ENCODE measurements at places on chromosomes 11 and 22. TPM values are rescaled to one million over a fixed set of nuclear protein-coding genes. Genes with fewer than 3 reads are reported as not detected.

GRCh38 chr22:47167056-47167455, 404.6 kb downstream of the TBC1D22A start:
- DNase-seq: peak; percentile 19

GRCh38 chr11:117315285-117316196, 515 bp downstream of the BACE1 start:
- DNase-seq: peak; percentile 58

DNA sequence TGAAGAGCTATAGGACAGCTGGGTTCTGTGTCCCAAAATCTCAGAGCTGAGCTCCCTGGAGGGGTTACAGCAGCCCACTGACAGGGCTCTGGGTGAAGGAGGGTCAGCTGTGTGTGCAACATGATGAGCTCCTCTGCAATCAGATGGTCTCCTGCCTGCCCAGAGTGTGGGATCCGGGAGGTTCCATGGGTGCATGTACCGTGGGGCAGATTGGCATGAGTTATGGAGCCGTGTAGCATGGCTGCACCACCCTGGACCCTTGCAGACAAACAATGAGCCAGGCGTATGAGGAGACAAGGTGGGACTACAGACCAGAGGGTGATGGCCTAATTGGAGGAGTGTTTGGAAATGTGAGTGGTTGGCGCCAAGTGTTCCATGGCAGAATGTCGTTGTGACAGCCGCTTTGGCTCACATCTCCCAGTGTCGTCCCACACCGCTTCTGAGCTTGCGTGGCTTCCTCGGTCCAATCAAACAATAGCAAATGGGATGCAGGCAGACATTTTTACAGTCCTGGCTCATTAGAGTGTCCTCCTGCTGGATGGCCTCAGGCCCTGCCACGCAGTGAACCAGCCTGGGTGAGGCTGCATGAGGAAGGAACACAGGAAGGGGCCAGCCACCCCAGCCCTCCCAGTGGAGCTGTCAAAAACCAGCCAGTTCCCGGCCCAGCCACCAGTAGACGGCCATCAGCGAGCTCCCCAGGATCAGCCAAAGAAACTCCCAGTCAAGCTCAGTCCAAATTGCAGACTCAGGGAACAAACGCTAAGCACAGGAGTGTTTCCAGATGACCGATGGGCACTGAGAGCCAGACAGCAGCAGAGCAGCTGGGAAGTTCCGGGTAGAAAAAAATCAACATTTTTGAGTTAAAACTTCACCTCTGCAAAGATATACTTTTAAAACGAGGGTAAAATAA, 1066.9 kb downstream of the BRD1 start:
- DNase-seq: peak; percentile 38

DNA sequence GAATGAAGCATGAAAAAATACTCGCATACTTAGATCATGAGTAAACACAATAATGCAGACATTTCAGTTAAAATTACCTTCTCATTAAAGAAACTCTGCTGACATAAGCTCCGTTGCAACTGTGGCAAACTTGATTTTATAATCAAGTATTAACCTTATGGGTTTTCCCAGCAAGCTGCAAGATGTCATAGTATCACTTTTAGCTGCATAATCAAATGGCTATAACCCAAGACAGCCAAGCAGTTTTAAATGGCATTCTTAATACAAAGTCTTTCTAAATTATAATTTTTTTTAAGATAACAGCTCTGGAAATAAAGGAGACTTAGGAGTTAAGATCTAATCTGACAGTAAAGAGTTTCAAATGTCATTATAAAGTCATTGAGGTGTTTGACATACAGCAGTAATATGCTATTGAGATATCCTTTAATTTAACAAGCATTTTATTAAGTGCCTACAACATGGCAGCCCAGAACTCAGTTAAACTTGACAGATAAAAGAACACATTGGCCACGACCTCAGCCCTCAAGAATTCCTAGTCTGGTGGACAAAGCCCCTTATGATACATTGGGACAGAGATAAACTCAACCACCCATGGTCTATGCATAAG, 163.1 kb upstream of the FAT3 start:
- no peak for DNase-seq

DNA sequence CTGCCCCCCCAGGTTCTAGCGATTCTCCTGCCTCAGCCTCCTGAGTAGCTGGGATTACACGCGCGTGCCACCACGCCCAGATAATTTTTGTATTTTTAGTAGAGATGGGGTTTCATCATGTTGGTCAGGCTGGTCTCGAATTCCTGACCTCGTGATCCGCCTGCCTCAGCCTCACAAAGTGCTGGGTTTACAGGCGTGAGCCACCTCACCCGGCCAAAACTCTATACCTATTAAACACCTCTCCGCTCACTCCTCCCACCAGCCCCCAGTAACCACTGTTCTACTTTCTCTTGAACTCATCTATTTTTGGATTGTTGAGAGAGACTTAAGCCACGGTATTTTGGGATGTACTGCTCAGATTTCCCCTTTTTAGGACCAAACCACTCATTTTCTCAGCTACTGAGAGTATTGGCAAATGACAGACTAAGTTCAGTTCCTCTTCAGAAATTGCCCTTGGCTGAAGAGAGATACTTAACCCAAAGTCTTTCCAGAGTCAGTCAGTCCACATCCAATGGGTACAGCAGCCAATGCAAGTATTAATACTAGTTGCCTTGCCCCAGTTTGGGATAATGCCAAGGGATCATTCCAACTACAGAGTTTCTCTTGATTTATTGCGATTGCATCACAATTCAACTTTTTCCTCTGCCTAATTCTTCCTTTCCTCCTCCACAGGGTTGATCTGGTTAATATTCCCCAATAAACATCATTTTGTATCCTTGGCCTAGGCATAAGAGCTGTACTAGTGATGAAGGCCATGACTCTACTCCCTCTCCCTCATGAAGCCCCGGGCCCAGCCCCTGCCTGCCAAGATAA, 36.8 kb upstream of the CSTF3 start:
- no peak for DNase-seq

GRCh38 chr11:75651218-75651617, 17.6 kb downstream of the MAP6 start:
- no peak for DNase-seq

DNA sequence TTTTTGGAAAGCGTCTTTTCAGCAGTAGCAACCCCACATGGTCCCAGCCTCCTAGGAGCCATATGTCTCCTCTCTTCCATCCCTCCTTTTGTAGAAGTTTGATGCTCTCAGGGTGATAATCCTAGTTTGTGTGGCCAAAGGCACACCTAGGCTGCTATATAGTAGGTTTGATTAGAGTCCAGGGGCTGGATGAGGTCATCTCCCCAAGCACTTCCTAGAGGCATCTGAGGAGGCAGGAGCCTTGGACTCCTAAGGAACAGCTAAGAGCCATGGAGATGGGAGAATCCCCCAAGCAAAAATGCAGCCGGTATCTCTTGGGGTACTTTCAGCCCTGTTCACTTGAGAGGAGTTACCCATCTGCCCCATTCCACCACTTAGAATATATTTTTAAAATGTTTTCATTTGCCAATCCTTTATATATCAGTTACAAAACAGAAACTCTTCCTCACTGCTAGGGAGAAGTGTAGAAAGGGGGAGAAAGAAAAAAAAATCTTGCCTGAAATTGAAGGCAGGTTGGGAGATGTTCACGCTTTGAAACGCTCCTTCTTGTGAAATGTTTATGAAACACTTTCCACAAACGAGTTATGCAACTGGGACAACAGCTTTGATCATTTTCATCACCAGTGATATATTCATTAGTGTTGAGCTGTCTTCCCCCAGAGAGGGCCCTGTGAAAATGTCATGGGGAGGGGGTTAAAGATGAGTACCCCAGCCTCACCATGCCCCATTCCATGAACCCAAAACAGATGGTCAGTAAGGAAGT, 31.9 kb upstream of the TLCD5 start:
- DNase-seq: no peak

DNA sequence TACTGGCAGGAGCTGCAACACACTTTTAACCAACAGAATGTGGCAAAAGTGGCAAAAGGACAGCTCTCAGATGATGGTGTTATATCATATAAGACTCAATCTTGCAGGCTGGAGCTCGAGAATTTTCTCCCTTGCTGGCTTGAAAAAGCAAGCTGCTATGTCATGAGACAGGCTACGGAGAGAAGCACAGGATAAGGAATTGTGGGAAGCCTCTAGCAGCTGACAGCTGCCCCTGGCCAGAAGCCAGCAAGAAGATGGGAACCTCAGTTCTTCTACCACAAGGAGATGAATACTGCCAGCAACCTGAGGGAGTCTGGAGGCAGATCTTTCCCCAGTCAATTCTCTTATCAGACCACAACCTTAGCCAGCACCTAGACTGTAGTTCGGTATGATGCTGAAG, 24.6 kb downstream of the FXYD6 start:
- no peak for DNase-seq

DNA sequence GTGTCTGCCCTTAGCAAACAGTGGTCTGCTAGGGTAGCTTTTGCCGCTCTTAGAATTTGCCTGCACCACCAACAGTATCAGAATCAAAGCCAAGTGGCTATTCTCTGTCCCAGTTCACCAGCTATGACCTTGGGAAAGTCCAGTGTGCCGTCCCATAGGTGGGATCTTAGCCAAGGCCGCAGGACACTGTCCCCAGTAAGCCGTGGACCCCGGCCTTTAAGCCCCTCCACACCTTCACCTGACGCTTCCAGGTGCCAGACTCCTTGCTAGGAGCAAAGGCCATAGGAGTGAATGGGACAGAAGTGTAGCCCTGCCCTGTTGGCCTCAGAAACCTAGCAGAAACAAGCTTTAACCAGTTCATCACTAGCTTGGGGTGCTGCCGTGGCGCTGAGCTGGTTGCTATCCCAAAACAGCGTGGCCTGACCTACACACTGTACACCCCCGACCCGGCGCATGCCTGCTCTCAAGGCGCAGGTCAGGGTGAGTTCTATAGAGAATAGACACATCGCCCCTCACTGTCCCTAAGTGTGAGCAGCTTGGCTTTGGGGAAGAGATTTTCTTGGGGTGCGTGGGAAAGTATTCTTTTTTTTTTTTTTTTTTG, 4.5 kb downstream of the FADD start:
- peak; percentile 49 for DNase-seq

DNA sequence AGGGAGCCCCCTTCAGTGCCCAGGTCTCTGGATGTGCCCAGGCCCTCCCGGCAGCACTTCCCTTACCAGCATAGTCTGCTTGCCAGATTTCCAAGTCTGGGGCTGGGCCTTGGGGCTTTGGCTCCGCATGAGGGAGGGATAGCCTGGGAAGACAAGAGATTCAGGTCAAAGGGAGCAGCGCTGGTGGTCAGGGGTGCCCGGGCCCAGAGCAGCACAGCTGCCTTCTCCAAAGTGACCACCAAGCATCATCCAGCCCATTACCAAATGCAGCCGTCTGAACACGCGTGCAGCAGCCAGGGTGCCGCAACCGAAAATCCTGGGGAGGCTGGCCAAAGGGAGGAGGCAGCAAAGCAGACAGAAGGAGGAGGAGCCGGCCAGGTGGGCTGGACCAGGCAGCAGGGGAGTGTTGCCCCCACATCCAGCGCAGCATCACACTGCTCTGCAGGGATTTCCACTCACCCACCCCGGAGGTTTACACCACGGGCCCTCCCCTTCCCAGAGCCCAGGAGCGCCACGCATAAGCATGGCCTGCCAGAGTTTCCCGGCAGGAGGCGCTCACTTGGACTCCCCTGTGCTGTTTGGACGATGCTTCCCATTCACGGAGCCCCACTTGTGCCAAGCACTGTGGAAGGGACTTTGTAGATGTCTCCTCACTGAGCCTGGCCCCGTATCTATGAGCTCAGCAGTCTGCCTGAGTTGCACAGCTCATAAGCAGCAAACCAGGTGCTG, 22.5 kb downstream of the TRIM29 start:
- no peak for DNase-seq

DNA sequence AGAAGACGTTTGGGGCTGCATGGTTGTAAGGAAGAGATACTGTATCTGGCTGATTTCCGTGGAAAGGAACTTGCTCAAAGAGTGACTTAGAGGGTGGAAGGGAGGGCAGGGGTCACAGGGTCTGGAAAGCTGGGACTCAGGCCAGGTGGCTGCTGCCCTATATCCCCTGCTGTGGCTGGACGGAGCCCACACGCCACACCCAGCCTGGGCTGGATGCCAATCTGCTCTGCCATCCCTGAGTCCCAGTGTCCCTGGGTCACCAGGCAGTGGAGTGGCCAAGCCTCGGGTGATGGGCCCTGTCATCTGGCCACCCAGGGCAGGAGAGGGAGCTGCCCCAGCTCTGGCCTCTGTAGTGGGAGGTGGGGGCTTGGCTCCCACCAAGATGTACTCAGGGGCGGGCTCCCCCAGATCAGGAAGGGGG, 26.5 kb upstream of the KRTAP5-7 start:
- DNase-seq: peak; percentile 55

DNA sequence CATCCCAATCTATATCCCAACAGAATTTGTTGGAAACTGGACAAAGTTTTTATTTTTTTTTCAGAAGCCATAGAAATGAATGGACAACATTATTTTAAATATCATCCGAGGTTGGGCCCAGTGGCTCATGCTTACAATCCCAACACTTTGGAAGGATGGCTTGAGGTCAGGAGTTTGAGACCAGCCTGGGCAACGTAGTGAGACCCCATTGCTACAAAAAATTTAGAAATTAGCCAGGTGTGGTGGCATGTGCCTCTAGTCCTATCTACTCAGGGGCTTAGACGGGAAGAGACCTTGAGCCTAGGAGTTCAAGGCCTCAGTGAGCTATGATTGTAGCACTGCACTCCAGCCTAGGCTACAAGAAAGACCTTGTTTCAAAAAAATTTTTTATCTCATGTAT, 4.1 kb upstream of the SLC37A4 start:
- DNase-seq: no peak

GRCh38 chr11:25766332-25767015, 565.5 kb upstream of the ANO3 start:
- no peak for DNase-seq

GRCh38 chr11:131763193-131763890, 392.9 kb downstream of the NTM start:
- DNase-seq: no peak

GRCh38 chr11:37721485-37721884, 1123.4 kb upstream of the RAG2 start:
- DNase-seq: no peak

DNA sequence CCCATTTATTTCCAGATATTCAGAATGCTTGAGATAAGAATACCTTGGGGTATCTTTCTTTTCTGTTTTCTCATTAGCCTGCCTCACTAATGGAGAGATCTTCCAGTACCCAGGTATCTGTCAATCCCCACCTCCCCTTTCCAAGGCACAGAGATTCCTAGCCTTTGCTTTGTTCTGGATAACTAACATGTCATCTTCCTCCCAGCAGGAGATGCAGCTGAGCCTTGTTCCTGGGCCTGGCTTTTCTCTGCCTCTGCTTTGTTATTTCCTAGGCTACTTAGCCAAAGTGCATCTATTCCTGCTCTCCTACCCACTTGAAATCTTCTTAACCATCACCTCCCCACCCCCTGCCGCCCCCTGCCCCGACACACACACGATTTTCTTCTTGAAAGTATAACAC, 297.1 kb downstream of the NELL1 start:
- DNase-seq: no peak

DNA sequence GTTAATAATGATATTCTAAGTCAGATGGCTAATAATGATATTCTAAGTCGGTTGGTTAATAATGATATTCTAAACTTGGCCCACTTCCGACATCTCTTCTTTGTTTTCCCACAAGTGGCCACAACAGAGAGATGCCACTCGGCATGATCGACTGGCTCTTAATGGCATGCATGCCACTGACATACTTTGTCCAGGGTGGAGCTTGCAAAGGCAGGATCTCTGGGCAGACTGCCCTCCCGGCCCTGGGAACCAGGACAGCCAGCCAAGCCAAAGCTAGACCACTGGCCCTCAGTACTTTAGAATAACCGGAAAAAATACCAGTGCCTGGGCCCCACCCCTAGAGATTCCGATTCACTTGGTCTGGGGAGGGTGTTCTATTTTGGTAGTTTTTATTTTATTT, 78.1 kb downstream of the KIAA1671 start:
- no peak for DNase-seq

The GLYATL1 gene
- total RNA-seq: not detected

The MRPL23 gene
- total RNA-seq: 39.5 TPM

The OR8G1 gene
- not detected for total RNA-seq

The CARNS1 gene
- total RNA-seq: 8.4 TPM

The INPP5J gene
- total RNA-seq: 1.9 TPM

The P4HA3 gene
- total RNA-seq: 0.45 TPM
